ENCODE measurements at places on chromosomes 3 and 15.

DNA sequence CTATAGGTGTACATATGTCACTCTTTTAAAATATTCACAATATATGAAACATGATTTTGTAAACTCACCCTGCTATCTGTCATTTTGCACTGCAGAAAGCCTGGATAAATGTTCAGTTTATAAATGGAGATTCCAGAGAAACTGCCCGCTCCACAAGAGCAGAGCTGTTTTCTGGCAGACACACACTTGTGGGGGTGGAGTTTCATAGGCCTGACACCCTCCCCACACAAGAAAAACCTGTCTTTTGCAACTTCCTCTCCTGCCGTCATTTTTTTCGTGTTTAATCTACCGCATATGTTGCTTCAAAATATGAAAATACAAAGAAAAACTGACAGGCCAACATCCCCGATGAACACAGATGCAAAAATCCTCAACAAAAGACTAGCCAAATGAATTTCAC lies 479.0 kb downstream of the GABRG3 start:
- no peak for DNase-seq

- no peak for DNase-seq
Observed at GRCh38 chr3:52238193-52238760, 681 bp downstream of the TWF2 start.

DNA sequence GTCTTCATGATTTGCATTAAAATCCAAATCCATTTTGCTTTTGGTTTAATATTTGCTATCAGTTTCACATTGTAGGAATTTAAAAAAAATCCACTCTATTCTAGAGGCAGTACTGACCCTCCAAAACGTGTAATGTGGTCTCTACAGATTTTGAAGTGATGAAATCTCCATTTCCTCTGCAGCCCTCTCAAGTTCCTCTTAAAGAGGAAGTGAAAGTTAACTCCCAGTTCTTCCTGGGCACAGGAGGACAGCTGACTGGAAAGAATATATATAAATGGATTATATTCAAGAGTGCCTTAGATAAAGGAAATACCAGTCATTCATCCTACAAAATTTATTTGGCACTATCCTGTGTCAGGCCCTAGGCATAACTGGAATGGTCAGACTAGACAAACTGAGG lies 83.5 kb upstream of the PLCL2 start:
- no peak for DNase-seq

GRCh38 chr3:114714237-114714636 lies 420.4 kb downstream of the TIGIT start:
- DNase-seq: no peak

GRCh38 chr3:131532645-131533044 lies 29.9 kb upstream of the MRPL3 start:
- DNase-seq: no peak

DNA sequence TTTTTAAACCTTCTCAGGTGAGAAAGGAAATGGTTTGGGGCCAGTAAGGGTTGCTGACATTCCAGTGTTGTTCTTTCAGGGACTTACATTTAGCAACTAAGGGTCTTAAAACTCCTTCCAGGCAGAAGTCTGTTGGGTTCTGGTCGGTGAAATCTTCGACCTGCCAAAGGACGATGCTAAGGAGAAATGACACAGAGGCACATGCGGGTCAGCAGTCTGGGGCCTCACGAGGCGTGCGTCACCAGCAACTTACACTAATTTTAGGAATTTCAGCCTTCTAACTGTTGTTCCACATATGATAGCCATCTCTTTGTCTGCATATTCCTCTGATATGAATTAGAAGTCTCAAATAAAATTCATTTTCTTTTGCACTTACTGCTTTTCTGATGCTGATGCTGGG lies 64.1 kb upstream of the TMEM108 start:
- DNase-seq: no peak

DNA sequence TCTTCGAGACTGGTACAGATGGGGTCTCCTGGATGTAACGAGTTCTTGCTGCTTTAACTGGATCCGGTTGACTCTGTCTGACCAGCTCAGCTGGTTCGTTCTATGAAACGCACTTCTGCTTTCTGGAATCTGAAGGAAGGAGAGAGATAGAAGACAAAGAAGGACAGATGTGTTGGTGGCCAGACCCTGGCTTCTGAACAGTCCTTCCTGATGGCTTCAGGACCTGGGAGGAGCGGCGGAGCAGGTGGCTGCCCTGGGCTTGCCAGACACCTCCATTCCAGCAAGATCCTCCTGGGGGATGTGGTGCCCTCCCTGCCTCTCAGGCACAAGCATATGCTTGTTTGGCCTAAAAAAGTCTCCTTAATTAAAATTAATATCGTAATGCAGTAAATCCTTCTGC lies 99.9 kb downstream of the APBA2 start:
- no peak for DNase-seq

- peak; percentile 49 for DNase-seq
Observed at GRCh38 chr3:69999140-70000027, at the start of gene SAMMSON. SAMMSON (plus strand) TSS chr3:69999733.

- no peak for DNase-seq
Observed at GRCh38 chr3:128800241-128801187, 74.5 kb downstream of the RAB7A start.

- DNase-seq: no peak
Observed at GRCh38 chr15:93165734-93166470, 76.9 kb upstream of the RGMA start.

DNA sequence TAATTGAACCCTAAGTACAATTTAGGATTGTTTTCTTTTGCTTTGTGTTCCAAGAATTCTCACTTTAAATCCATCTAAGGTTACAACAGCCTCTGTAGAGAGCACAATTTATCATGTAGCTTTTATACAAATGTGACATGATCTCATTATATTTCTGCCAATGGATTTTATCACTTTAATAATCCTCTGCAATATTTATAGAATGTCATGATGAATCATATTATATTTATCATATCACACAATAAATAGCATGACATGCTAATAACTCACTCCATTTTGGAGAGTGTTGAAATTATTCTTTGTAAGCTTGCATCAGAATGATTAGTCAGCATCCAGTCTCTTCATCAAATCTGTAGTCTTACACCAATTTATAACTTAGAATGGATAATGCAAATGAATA lies 280.6 kb upstream of the ZNF717 start:
- peak; percentile 32 for DNase-seq

- DNase-seq: no peak
Observed at GRCh38 chr15:76380249-76380648, 43.7 kb downstream of the ISL2 start.

- no peak for DNase-seq
Observed at GRCh38 chr3:152267831-152268554, 736 bp upstream of the MBNL1 start.

DNA sequence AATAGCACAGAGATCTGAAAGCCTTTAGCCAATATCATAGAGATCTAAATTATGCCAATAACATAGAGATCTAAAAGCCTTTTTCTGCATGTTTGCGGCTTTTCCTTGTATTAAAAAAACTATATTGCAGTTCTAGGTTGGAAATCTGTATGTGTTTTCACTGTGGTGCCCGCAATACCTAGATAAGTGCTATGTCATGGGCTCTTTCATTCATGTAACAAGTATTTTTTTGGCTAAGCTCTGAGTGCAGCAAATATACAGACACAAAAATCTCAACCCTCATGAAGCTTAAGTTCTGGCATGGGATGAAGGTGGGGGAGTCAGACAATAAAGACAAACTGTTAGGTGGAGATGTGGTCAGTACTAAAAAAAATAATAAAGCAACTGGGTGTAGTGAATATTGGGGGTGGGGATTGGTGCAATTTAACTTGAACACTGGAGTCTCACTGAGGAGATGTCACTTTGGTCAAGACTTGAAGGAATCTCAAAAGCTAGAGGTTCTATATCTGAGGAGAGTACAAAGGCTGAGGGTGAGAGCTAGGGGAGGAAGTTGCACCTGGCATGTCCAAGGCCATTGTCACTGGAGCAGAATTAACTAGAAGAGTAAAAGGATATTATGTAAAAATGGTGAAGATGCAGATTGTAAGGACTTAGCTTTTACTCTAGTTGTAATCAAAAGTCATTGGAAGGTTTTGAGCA lies 973 bp downstream of the BUB1B start:
- DNase-seq: no peak

- no peak for DNase-seq
Observed at GRCh38 chr15:67307889-67308597, 53.5 kb downstream of the IQCH start.

- no peak for DNase-seq
Observed at GRCh38 chr3:132404276-132404675, 13.0 kb upstream of the DNAJC13 start.

GRCh38 chr3:36192901-36193300 lies 187.4 kb upstream of the STAC start:
- no peak for DNase-seq

DNA sequence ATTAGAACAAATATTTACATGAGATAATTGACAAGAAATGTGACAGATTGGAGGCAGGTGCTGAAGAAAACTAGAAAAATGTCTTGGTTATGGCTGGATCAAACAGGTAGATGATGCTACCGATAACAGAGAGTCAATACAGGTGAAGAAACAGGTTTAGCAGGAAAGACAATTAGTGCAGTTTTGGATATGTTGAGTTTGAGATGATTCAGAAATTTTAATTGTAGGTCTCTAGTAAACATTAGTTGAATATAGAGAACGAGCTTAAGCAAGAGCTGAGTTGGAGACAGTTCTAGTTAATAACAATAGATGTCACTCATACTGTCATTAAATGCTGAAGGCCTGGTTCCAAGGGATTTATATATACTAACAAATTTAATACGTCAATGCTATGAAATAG lies 524.4 kb downstream of the NSUN3 start:
- DNase-seq: no peak

DNA sequence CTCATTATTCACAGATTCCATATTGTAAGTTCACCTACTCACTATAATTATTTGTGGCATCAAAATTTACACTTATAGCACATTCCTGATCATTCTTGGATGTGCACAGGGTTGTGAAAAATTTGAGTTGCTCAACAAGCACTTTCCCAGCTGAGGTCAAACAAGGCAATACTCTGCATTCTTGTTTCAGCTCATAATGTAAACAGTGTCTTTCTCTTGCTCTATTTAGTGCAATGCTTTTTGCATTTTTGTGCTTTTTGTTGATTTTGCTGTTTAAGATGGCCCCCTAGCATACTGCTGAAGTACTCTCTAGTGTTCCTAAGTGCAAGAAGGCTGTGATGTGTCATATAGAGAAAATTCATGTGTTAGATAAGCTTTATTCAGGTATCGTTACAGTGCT lies 66.7 kb upstream of the TNIK start:
- peak; percentile 62 for DNase-seq

GRCh38 chr3:197513953-197514785 lies 41.6 kb downstream of the BDH1 start:
- no peak for DNase-seq

- peak; percentile 16 for DNase-seq
Observed at GRCh38 chr15:55194256-55194655, 2.5 kb downstream of the RSL24D1 start.

- no peak for DNase-seq
Observed at GRCh38 chr3:134279466-134279865, 28.8 kb upstream of the RYK start.

DNA sequence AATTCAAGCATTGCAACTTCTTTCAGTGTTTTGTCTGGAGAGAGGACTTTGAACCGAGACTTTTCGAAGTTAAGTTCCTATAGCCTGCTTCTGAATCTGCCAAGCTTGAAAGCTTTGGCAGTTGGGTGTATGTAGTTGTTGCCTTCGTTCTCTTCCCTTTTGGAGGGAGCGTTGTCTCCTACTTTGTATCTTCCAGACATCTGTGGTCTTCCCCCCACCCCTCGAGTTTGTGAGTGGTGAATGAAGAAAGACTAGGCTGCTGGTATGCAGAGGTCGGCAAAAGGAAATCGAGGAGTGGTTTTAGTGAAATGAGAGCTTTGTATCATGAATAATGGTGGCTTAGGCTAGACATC lies 1.3 kb downstream of the CTNNB1 start:
- peak; percentile 50 for DNase-seq

Data from fibroblast of mammary gland (primary cell).